ENCODE measurements at places on chromosomes 12 and 14.

DNA sequence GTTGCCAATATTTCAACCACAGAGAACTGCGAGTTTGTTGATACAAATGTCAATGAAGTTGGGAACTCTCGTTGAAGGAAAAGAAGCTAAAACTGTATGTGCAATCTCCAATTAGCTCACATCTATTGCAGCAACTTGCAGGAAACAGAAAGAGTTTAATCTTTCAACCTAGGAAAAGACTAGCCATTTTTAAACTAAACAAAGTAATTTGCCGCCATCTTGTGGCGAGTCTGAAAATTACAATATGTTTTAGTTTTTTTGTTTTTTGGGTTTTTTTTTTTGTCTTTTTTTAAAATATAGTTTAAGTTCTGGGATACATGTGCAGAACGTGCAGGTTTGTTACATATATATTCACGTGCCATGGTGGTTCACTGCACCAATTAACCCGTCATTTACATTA lies 131.2 kb upstream of the FOXG1 start:
- DNase-seq = peak; percentile 41

DNA sequence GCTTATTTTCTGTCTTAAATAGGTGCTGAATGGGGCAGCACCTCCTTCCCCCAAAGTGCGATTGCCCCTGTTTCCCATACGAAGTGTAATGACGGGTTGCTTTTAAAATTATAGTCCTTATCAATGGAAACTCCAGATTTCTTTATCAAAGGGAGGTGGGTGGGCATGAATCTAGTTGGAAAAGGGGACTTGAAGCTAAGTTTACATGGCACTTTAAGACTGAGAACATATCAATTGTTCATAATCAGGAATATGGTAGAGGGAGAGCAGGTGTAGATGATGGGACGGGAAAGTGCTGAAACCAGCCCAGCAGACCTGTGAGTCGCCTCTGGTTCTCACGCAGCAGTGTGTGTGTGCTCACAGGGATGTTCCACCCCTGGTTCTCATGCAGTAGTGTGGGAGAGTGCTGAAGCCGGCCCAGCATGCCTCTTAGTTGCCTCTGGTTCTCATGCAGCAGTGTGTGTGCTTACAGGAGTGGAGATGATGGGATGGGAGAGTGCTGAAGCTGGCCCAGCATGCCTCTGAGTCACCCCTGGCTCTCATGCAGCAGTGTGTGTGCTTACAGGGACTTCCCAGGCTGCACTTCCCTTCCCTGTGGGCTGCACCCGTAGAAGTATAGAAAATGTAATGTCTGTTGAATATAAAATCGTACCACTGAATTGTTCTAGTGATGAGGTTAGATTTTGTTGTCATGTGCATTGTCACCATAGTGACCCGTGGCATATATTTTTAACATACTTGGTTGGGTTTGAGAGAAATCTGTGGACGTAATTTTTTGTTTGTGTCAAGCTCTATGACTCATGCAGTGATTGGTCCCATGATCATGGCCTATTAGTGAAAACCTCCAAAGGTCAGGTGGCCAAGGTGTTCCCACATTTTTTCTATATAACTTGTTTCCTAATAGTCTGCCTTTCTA lies 51.6 kb downstream of the GPATCH2L start:
- DNase-seq = no peak

GRCh38 chr12:131613678-131614077 lies 97.2 kb upstream of the SFSWAP start:
- no peak for DNase-seq

DNA sequence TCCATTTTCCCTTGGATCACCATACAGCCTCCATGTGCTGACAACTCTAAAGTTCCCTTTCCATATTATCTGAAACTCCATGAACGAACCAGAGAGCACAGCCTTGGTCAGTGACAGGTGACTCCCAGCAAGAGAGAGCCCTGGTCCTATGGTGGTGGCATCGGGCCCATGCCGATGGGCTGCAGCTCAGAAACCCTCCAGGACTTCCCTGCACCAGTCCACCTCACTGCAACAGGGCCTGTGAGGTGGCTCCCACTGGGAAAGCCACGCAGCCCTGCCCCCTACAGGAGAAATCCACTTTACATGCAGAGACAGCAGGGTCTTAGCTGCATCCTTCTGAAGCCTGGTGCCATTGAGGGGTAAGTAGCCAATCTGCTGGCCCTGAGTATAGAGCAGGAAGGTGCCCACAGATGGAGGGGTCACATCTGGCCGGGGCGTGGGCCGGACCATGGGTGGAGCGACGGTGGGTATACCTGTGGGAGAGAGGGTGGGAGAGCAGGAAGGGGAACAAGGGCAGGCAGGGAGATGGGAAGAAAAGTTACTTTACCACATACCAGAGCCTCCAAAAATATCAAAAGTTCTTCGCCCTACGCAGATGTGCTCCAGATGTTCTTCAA lies 24.7 kb downstream of the RTRAF start:
- peak; percentile 54 for DNase-seq

- DNase-seq = no peak
These were observed 3.8 kb downstream of the DIO3 start for GRCh38 chr14:101564819-101565698.

DNA sequence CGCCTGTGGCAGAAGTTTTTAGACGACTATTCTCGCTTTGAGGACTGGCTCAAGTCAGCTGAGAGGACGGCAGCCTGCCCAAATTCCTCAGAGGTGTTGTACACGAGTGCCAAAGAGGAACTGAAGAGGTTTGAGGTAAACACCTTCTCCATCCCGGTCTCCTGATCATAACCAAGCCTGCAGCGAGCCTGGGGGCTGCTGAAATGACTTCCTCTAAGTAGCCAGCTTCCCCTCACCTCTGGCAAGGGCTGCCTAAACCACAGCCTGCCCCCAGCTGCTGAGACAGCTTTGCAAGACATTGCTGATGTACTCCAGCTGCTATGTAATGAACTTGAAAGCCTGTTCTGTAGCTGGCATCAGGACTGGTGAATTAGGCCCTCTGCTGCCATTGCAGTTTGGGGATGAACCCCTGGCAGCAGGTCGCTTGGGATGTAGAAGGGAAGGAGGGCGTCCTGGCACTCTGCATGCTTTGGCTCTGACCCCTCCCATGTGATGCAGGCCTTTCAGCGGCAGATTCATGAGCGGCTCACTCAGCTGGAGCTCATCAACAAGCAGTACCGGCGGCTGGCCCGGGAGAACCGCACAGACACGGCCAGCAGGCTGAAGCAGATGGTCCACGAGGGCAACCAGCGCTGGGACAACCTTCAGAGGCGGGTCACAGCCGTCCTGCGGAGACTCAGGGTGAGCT lies 84.6 kb downstream of the ESR2 start:
- DNase-seq = no peak

DNA sequence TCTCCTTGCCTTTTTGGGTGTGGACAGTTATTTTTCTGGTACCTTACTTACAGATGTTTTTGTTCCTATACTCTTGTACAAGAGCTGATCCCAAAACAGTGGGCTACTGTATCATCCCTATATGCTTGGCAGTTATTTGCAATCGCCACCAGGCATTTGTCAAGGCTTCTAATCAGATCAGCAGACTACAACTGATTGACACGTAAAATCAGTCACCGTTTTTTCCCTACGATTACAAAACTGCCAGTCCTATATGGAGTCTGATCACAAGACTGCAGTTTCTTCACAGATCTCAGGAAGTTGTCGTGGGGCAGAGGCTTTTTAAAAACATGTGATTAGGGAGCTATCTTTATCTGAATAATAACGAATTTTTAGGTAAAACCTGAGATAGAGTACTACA lies 1.3 kb downstream of the LYSET start:
- no peak for DNase-seq

- DNase-seq = no peak
These were observed 98.1 kb downstream of the DDHD1 start for GRCh38 chr14:53055003-53055402.

DNA sequence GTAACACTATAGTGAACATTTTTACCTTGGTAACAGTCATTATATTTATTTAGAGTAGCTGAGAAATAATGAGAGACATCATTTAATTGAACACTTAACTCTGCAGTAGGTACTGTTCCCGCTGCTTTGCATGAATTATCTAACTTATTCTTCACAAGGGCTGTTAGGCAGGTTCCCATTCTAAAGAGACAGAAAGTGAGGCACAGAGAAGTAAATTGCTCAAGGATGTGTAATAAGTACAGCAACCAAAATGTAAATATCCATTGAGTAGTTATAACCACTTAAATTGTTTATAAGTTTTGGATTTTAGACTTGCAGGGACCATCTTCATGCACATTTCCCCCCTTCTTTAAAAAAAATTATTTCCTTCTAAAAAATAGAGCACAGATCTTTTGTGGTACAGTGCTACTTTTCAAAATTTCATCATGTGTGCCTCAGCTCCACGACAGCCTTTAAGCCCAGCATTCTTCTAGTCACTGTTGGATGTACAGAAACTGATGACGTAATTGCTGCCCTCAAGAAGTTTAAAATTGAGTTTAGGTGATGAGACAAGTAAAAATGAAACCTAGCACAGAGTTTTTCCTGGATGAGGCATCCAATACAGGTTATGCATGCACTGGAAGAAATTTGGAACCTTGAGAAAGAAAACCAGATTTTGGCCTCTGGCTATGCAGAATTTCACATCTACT lies 6.0 kb upstream of the MANSC4 start:
- no peak for DNase-seq

DNA sequence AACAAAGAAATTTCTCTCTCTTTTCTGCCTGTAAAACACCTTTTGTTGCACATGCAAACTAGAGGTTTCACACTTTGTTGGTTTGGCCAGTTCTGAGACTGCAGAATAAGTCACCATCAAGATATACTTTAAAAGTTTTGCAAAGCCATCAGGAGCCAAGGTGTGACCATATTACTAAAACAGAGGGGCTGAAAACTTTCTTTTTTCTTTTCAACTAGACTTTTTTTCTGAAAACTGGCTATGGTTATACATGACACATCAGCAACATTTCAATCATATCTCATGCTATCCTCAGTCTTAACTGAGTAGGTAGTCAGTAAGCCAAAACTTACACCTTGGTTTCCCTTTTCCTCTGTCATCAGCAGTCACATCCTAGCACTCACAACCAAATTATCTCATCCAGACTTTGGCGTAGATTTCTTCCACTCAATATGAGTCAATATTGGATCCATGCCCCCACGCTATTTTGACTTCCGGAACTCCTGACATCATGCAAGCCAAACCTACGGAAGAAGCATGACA lies 4.1 kb upstream of the IFNG start:
- DNase-seq = no peak

GRCh38 chr12:128644664-128645296 lies 179.0 kb downstream of the SLC15A4 start:
- peak; percentile 19 for DNase-seq

DNA sequence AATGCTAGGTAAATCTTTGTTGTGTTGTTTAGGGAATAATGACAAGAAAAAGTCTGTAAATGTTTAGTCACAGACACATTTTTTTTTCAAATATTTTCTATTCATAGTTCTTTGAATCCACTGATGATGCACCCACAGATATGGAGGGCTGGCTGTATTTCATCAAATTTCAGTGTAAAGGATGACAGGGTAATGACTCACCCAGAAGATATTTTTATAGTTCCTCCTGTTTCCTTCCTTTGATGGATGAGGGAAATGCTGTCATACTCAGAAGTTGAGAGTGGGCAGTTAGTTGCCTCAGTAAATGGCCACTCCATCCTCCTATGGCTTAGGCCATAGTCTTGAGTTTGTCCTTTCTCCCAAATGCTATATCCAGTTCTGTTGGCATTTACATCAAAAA lies 76.9 kb upstream of the REP15 start:
- no peak for DNase-seq

DNA sequence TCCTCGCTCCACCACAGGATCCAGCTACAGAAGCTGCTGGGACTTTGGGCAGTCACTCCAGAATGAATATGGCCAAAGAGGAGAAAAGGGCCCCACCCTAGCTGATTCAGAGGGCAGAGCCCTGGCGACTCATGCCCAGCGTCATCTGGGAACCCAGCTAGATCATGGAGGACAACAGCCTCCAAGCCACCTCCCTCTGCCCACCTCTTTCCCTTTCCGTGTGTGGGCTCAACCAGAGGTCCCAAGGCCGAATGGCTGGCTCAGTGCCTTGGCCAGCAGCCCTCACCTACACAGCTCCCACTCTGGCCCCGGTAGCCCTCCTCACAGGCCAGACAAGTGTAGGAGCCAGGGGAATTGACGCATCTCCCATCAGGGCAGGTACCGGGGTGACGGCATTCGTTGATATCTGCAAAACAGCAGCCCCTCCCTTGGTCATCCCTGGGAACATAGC lies 17.4 kb downstream of the ISCA2 start:
- DNase-seq = no peak

DNA sequence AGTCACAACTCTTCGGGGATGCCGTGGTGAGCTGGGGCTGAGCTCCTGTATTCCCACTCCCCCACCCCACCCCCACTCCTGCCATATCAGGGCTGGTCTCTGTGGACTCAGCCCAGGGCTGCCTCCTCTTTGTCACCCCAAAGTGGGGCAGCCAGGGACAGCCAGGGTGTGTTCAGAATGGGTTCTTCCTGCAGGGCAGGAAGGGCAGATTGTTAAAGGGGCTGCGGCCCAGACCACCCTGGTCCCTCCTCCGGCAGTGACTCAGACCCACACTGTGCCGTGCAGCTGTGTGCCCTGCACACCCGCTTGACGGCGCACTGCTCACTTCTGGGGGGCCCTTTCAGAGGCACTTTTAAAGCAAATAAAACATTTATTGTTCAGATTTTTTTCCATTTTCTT lies 9.3 kb downstream of the SLC48A1 start:
- no peak for DNase-seq

DNA sequence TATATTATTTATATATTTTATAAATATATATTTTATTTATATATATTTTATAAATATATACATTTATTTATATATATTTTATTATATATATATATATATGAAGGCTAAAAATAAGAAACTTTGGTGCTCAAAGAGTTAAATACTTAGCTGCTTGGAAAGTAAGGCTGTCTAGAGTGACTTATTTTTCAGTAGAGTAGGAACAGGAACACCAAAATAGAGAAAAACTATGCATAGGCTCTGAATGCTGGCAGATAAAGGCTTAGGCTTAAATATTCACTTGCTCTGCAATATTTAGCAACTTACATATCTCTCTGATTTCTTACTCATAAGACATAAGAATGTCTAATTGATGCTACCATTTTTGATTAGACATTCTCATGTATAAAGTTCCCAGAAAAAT lies 991.2 kb downstream of the VRK1 start:
- no peak for DNase-seq

- DNase-seq = no peak
These were observed 13.9 kb downstream of the CAPZA3 start for GRCh38 chr12:18751866-18752265.

- no peak for DNase-seq
These were observed 2.1 kb upstream of the FOXG1 start for GRCh38 chr14:28764257-28765160.

Measured in neural crest cell (in vitro differentiated cells).